ENCODE measurements at places on chromosomes 1 and 21.

- no peak for DNase-seq
Measured at GRCh38 chr1:4701276-4701675, 46.9 kb downstream of the AJAP1 start.

- no peak for DNase-seq
Measured at GRCh38 chr1:168842306-168842705, 113.3 kb upstream of the DPT start.

DNA sequence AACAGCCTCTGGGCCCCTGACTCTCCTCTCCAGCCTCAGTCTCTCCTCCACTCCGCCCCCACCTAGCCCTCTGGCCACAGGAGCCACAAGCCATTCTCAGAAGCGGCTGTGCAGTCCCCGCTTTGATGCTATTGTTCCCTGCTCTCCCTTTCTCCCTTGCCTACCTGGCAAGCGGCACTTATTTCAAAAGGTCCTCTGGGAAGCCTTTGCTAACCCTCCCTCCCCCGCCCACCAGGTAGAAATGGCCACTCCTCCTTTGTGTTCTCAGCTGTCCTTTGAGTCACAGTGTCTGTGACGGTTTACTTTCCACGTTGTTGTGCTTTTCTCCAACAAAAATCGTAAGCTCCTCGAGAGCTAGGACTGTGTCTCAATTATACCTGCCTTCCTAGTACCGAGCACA lies 338.4 kb upstream of the PROX1 start:
- no peak for DNase-seq

DNA sequence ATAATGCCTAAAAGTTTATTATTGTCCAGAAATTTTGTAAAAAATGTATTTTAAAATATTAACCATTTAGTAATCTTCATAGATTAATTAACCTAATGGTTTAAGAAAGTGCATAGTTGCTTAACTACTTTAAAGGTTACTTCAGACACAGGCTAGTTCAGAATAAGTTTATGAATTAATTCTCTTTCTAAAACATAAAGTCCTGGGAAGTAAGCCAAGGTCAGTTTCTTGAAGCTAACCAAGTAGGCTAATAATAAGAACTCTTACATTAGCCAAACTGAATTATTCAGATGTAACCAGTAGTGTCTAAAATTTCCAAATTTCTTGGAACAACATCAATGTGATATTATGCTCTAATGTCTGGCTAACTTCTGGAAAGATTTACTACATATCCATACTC lies 790.4 kb downstream of the NCAM2 start:
- no peak for DNase-seq

- no peak for DNase-seq
Measured at GRCh38 chr1:23217421-23218115, at the start of gene HTR1D. Gene HTR1D (minus strand): TSS chr1:23217502. CDS start chr1:23194219, 23,283 bp downstream.

GRCh38 chr1:96588416-96588995 lies 133.1 kb upstream of the PTBP2 start:
- no peak for DNase-seq

- no peak for DNase-seq
Measured at GRCh38 chr1:204337036-204337429, 22.7 kb downstream of the PLEKHA6 start.

DNA sequence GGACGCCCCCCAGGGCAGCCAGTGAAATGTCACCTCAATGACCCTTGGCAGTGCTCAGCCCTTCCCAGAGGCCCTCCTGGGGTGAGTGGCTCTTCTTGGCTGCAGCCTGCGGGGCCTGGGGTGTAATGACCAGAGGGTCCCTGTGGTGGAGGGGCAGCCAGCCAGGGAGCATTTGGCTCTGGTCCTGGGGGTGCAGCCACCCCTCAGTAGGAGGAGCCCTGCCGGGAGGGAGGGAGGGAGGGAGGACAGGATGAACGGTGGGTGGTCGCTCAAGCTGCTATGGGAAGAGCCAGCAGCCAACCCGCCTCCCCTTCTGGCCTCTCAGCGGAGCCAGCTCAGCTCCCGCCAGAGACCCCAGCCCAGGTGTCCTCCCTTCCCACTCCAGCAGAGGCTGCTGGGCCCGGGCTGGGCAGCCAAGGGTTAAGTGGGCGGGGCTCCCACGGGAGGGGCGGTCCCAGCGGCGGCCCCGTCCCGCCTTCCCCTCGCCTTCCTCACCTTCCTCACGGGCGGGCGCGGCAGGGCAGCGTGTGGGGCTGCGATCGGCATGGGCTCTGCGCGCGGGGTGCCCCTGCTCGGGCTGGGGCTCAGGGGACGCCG lies 9.0 kb upstream of the PLCH2 start:
- DNase-seq = no peak

GRCh38 chr1:203463469-203464062 lies 12.0 kb upstream of the PRELP start:
- no peak for DNase-seq

GRCh38 chr1:87842156-87842555 lies 513.5 kb downstream of the LMO4 start:
- DNase-seq = no peak

- no peak for DNase-seq
Measured at GRCh38 chr1:12567288-12567819, 50.7 kb downstream of the DHRS3 start.

GRCh38 chr1:218600968-218601367 lies 255.8 kb downstream of the TGFB2 start:
- no peak for DNase-seq

DNA sequence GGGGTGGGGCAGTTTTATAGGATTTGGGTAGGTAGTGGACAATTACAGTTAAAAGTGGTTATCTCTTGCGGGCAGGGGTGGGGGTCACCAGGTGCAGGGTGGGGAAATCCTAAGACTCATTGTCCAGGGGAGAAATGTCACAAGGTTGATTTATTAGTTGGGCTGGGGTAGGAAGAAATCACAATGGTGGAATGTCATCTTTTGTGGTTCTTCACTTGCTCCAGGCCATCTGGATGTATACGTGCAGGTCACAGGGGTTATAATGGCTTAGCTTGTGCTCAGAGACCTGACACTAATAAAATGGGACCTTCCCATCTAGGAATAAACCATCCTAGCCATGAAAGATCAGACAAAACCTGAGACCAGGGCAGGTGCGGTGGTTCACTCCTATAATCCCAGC lies 11.5 kb downstream of the TEX46 start:
- DNase-seq = no peak
